ENCODE measurements at places on chromosomes 6 and 20.

- DNase-seq: no peak
Measured at GRCh38 chr20:25014816-25015215, 22.3 kb upstream of the APMAP start.

- DNase-seq: no peak
Measured at GRCh38 chr6:141705431-141705830, 427.3 kb upstream of the GJE1 start.

DNA sequence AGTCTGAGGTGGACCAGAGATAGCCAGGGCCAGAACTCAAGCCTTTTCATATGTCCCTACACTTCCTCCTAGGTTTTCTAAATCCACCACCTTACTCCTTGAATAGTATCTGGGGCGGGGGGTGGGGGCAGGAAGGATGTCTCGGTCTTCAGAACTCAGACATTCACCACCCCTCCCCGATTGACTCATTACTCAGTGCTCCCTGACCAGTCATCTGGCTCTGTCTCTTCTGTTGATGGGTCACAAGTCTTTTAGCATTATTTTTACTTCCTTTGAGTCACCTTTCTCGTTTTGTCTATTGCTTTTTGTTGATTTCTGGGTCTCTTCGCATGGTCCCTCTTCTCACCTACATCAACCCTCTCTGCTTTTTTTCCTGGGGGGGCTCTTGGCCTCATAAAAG is 23.3 kb downstream of the NOX3 start:
- no peak for DNase-seq

- DNase-seq: no peak
Measured at GRCh38 chr6:170008294-170008785, 256.9 kb downstream of the ERMARD start.

GRCh38 chr6:46010771-46011170 is 4.9 kb downstream of the CLIC5 start:
- DNase-seq: peak; percentile 34

DNA sequence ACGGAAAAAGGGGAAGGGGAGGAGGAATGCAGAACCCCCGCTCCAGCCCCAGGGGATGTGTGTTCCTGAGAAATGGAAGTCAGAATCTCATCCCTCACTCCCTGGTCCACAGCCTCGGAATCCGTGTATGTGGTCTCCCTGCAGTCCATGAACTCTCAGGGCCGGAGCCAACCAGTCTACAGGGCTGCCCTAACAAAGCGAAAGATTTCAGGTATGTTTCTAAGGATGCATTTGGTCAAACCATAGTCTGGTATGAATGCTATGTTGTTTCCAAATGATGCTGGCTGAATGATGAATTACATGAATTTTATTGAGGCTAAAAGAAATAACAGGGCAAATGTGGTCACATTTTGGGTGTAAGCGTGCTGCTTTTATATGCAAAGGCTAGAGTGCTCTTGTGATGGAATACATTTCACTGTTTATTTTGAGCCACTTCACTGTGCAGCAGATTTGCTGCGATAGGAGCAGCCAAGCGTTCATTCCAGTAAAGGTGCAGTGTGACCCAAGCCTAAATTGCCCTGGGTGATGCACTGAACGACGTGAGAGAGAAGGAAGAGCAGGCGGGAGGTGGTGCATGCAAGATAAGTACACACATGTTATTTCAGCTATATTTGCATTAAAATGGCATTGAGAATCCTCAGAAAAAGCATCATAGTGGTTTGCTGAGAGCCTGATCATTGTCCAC is 52.4 kb downstream of the FNDC1 start:
- no peak for DNase-seq

GRCh38 chr6:130453230-130453629 is 87.4 kb downstream of the TMEM200A start:
- DNase-seq: no peak

DNA sequence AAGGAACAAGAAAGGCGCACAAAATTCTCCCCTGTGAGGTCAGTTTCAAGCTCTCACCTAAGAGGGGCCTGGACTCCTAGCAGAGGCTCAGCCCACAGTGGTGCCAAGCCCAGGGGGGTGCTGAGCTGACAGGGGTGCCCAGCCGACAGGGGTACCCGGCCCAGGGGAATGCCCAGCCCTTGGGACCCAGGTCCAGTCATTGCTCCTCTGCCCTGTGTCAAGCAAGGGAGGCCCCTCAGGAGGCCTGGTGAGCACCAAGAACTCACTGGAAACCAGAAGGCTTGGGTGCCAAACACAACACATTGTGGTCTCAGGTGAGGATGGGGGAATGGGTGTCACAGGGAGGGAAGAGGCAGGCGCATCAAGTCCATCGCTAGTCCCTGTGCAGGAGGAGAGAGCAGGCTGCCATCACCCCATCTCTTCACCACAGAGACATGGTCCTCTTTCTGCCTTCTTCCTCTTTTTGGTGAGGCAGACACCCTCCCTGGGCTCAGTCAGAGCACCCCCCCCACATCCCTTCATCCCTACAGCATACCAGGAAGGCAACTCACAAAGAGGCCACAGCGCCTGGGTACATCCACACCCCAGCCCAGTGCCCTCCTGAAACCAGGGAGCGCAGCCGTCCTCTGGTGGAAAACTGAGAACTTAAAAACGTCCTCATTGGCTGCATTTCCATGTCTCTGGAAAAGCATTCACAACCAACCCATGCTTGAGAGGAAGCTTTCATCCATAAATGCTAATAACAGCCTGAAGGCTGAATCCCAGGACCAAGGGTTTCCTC is 111.3 kb downstream of the BANF2 start:
- DNase-seq: no peak

- DNase-seq: peak; percentile 66
Measured at GRCh38 chr6:43771858-43772680, 2.1 kb downstream of the VEGFA start.

DNA sequence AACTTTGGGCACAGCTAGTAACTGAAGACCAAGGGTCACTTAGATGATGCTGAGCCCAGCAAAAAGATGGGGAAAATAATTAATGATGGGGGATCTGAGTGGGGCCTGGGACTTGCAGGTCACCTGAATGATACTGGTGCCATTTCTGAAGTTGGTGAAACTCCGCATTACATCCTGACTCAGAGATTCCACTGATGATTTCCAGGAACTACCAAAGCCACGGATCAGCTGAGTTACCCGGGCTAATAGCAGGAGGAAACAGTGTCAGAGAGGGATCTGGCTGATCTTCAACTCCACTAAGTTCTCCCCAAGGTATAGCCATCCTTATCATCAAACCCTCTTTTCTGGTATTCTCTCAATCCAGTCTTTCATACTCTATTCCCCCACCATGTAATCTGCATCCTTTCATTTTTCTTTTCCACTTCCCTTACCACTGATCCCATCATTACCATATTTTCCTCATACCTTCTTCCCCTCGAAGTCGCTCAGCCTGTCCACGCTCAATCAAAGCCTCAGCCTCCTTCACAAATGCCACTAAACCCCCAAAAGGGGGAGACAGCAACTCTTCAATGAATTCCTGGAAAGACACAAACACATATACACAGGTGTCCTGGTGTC is 20.2 kb downstream of the VPS52 start:
- DNase-seq: no peak

DNA sequence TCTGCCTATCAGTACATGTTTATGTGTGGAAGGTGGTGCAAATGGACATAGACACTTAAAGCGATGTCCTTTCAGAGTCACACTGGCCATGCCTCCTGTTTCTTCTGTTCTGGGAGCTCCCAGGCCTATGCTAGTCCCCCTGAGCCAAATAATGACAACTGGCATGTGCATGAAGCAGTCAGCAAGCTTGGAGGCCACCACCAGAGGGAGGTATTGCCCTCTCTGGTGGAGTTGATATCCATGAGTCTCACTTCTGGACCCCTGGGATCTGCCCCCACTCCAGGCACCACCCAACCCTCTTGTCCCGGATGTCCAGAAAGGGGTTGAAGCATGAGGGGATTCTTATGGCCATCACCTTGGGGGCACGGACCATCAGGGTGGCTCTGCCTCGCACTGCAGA is 172.2 kb downstream of the AIG1 start:
- no peak for DNase-seq

- DNase-seq: no peak
Measured at GRCh38 chr20:33445881-33446625, 2.5 kb upstream of the SNTA1 start.

- DNase-seq: no peak
Measured at GRCh38 chr6:67606906-67607828, 1027.9 kb upstream of the ADGRB3 start.

DNA sequence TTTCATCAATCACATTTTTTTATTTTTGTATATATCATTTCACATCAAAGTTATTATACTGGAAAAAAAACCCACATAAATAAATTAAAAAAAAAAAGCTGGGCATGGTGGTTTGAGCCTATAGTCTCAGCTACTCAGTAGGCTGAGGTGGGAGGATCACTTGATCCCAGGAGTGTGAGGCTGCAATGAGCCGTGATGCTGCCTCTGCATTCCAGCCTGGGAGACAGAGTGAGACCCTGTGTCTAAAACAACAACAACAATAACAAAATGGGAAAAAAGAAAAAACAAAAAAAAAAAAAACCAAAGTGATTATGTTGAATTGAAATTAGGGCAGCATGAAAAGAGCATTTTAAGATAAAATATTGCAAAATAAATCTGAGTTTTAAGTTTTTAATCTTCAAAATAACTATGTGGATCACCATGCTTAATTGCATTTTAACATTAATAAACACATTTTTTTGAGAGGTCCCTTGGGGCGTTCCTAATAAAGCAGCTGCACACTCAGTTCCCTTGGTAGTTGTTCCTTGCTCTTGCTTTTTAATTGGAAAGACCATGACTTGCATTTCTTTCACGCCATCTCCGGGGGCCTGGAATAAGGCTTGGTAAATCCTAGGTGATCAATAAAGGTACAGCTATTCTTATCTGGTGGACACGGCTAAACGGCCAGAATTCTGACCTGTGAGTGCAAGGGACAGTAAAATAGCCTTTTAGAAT is 15.1 kb downstream of the NOX3 start:
- DNase-seq: no peak

GRCh38 chr6:36329798-36330291 is 6.8 kb downstream of the BNIP5 start:
- DNase-seq: no peak

DNA sequence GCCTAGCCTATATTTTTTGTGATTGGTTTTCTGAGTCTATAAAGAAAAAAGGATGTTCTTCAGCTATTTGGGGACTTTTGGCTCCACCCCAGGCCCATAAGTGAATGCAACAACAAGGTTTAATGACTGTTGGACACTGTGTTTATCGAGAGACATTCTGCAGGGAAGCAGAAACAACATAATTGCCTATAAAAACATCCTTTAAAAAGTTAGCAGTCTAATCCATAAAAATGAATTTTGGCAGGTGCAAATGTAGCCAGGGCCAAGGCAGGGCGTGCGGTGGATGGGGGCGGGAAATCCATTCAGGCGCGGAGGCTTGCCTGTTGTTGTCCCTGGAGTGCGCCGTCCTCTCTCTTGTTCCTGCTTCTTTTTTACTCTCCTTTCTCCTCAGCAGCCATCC is 99.3 kb downstream of the PAX1 start:
- DNase-seq: no peak

DNA sequence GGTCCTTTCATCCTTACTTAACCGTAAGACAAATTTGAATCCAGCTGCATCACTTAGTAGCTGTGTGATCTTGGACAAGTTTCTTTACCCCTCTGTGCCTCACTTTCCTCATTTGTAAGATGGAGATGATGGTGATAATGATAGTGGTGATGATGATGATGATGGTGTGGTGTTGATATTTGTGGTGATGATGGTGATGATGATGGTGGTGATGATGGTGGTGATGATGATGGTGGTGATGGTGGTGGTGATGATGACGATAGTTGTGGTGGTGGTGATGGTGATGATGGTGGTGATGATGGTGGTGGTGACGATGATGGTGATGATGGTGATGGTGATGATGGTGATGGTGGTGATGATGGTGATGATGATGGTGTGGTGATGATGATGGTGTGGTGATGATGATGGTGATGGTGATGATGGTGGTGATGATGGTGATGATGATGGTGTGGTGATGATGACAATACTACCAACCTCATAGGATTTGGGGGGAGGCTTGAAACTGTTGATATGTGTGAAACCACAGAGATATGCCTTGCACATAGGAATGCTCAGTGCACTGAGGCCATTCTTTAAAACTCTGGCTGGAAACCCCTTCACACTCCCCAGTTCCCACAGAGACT is 233.2 kb downstream of the LY86 start:
- DNase-seq: no peak

- DNase-seq: no peak
Measured at GRCh38 chr6:160505970-160506369, 157.8 kb downstream of the SLC22A3 start.

GRCh38 chr6:45472382-45472781 is 94.6 kb upstream of the SUPT3H start:
- no peak for DNase-seq

DNA sequence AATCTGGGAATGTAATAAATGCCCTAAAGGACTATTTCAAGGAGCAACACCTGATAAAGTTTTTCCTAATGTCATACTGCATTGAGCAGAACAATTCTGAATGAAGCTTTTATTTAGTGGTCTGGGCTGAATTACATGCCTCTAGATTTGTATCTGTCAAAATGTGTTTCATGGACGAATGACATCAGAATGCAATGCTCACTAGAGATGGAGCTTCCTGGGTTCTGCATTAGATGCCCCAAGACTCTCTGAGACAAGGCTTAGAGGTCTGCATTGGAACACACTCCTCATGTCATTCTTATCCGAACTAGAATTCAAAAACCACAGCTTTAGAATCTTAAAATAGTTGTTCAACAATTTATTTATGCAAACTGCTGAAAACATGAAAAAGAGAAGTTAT is 62.0 kb downstream of the SYNE1 start:
- DNase-seq: no peak

DNA sequence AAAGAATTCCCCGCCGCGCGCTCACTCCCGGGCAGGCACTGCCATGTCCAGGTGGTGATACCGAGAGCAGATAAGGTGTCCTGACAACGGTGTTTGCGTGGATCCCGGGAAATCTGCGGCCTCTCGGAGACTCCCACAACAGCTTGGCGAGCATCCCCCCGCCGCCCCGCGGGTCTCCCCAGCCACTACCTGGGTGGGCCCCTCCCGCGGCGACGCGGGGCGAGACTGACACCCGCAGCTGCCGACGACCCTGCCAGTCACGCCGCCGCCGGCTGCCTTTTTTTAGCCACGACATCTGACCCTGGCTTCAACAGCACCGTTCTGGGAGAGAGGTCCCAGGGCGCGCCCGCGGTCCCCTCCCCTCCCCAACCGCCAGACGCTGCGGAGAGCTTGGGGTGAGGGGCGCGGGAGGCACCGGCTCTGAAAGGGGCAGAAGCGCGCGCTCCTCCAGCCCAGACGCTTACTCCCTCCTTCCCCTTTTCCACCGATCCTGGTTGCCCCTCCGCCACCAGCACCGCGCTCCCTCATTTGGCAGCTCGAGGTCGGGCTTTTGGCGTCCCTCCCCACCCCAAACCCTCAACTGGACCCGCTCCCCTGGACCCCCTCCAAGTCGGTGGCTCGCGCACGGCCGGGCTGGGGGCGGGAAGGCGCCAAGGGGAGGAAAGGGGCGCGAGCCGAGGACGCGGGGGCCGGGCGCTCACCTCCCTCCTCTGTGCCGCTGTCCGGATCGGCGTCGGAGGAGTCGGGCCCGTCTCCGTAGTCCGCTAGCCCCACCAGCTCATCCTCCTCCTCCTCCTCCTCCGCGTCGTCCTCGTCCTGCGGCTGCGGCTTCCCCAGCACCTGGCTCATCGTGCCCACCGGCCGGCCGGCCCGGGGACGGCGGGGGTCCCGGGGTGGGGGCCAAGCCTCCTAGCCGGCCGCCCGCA is 665 bp downstream of the RRAGD start:
- DNase-seq: peak; percentile 34

Data from LoVo (cell line).